ENCODE measurements at places on chromosomes 16 and 17.
A peak's percentile ranks its signal among the peaks of the same experiment; 100 is the strongest.

GRCh38 chr16:7378024-7378695 is 45.5 kb downstream of the RBFOX1 start:
- no peak for DNase-seq

DNA sequence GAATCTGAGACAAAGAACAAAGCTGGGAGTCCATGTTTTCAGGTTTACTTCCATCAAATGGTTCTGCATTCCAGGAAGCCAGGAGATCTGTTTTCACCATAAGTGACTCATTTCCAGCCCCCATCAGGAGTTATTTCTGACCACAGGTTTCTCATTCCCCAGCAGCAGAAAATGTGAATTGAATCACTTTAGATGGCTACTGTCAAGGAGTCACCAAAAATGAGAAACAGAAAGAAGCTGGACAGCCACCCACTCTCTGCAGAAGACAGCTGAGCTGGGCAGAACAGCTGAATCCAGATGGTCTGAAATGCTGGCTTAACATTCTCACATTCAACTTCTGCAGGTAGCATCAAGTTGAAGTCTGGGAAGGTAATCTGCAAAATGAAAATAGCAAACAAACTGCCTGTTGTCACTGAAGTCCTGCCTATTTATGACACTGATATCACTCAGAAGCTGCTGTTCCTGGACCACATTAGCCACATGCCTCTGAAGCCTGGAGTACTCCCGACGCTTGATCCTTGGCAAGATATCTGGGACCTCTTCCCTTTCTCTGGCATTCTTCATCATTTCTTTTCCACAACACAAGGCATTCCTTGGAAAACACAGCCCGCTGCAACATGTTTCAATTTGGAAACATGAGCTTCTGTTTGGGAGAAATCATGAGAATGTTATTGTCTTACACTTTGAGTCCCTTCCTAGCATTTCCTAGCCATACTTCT is 15.3 kb downstream of the CCL11 start:
- DNase-seq: no peak

DNA sequence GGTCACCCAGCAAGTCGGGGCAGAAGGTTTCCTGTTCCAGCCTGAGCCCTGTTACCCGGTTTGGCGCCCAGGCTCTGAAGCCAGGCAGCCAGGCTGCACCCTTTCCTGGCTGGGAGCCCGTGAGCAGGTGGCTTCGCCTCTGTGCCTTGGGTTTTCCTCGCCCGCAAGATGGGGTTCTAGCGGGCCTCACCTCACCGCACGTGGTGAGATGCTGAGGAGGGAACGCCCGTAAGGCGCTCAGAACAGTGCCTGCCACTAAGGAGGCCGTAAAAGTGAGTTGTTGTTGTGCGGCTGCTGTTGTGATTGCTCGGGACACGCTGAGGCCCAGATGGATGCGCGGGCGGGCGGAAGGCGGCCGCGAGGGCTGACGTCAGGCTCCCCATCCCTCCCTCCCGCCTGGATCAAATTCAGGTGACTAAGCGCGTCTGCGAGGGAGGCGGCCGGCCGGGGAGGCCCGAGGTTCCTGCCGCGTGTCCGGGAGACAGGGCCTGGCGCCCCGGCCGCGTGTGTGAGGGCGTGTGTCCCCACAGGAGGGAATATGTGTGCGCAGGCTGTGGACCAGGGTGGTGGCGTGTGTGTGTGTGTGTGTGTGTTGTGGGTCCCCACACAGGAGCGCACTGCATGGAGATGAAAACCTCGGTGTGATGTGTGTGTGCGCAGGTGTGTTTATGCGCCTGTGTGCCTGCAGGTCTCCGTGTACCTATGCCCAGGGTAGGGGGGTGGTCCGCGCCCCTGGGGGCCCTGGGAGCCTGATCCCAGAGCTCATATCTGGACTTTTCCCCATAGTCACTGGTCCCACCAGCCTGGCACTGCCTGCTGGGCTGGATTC is 4.3 kb downstream of the CAMKK1 start:
- DNase-seq: peak; percentile 77

DNA sequence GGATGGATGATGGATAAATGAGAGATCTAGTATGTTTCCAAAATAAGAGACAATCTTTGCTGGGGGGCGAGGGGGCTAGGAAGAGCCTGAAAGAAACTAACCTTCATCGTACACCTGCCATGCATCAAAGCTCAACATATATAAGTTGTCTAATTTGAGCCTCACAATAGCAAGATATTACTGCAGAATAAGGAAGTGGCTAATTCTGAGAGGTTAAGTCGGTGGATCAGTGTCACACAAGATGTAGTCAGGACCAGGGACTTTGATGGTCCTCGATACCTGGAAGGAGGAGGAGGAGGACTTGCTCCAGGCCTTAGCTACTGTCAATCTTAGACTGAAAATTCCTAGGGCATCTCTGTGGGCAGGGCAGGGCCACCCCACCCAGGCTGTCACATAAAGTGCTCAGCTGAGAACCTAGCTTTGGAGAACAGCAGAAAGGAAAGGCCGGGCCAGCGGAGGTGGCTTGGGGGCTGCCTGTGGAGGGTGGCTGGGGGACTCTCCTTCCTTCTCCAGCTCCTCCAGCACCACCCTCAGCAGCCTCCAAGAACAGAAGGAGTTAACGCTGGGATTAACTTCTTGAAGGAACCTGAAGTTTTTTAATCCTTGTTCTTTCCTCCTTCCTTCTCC is 460 bp upstream of the SLC13A2 start:
- no peak for DNase-seq

DNA sequence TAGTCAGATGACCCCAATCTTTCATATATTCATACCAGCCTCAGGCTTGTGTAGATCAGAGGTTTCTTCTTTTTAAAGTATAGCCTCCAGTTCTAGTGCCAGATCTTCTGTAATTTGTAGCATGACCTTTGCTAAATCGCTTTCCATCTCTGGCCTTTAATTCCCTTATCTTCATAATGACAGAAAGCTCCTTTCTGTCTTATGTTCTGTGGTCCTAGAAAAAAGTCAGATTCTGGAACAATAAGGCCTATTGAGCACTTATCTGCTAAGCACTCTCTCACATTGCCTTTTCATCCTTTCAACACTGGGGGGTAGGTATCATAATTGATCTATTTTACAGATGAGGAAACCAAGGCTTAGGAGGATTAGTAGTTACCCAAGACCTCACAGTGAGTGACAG is 9.2 kb downstream of the CCL16 start:
- DNase-seq: no peak

DNA sequence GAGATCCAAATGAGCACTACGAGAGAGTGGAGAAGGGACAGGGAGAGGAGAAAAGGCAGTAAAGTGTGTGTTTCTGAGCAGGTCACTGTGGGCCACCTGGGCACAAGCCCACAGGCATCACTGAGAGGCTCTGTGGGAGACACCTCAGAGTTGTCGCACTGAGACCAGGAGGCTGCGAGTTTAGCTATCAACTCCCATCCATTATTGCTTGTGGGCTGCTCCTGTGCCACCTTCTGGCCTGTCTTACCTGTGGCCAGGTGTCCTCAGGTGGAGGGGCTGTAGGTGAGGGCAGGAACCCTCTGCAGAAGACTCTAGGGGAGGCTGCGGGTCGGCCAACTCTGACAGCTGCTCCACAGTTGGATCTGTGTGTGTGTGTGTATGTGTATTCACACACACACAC is 2.5 kb upstream of the PRR29 start:
- DNase-seq: no peak

DNA sequence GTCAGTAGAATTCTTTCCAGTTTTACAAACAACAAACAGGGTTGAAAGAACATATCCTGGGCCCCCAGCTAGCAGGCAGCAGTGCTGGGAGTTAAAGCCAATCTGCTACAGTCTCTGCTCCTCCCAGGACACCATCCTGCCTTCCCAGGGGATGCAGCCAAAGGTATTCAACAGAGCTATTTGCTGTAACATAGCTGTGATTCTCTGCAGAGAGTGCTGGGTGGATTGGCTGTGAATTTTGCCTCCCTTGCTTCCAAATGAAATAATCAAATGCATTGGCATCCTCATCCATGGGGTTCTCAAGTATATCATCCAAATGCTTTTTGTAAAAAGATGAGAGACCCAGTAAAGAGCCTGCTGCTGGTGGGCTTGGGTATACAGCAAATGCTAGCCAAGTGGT is 124.3 kb downstream of the NPIPB5 start:
- DNase-seq: no peak

DNA sequence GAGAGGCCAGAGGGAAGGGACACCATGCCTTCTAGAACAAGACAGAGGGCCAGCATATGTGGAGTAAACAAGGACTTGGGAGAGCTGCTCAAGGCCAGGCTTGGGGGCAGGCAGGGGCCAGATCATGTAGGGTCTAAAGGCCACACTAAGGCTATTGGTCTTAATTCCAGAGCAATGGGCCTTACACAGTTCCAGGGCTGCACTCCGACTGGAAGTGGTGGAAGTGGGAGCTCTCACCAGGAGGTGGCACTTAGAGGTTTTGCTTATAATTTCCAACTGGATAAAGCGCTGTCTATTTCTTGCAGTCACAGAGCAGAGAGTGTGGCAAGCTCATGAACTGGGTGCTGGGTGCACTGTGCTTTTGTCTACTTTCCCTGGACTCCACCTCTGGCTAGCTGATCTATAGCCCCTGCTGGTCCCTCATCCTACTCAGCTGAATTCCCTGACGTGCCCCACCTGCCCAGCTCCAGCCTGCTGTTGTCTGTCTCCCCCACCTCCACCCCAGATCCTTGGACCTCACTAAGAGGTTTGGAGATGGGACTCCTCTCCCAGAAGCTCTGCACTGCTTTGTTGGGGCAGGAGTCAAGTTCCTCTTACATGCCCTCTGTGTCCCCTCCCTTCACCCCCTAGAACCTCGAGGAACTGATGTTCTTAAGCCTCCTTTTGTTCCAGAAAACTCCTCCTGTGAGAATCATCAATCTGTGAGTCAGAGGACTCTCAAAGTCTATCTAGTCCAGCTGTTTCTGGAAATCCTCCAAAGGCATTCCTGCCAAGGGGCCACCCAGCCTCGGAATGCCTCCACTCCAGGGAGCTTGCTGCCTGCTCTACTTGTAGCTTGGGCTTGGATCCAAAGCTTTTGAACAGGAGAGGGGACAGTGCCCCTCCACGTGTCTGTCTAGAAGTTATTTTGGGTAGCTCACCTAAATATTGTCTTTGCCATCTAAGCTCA is 48.1 kb upstream of the KSR1 start:
- no peak for DNase-seq

GRCh38 chr17:28967221-28968135 is 16.2 kb upstream of the PHF12 start:
- DNase-seq: no peak

GRCh38 chr16:12543700-12544476 is 259.8 kb downstream of the CPPED1 start:
- no peak for DNase-seq

DNA sequence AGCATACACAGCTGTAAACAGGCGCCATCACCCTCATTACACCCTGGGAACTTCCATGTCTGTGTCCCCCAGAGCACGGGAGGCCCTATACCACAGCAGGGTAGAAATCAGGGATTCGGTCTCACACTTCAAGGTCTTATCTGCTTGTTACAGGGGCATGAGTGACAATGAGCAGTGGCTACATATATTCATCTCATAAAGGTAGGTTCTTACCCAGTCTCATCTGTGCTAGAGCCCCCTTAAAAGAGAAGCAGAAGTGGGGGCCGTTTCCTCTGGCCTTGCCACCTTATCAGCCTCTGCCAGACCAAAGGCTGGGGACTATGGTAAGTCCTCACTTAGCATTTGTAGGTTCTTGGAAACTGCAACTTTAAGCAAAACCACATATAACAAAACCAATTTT is 46.5 kb downstream of the IRX5 start:
- no peak for DNase-seq

Data from retina (tissue), 1 donor.